ENCODE measurements at places on chromosomes 1 and 21.
A peak's percentile ranks its signal among the peaks of the same experiment; 100 is the strongest.

DNA sequence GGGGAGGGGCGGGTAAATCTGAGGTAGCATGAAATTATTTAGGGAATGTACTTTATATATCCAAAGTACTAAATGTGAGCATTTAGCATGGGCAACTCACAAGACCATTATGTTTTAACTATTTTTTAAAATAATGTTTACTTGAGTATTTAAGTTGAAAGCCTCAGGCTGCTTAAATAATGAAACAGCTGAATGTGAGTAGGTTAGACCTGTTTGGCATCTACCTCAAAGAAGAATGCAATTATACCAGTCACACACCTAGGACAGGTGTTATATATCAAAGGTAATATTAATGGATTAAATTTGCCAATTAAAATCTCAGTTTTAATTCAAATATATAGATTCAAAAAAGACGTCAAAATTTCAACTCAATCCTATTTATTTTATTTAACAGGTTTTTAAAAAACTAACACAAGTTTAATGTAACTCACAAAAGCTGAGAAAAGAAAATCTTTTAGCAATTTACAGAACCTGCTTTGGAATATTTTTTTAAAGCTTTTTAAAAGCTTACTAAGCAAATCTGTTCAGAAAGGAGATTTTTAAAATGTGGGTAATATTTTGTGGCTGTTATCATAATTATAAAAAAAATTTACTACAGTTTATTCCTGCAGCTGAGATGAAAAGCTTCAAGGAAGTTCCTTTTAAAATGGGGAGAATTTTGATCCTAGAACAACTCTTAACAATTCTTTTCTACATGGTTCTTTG, 104.6 kb upstream of the LBR start:
- DNase-seq = no peak

DNA sequence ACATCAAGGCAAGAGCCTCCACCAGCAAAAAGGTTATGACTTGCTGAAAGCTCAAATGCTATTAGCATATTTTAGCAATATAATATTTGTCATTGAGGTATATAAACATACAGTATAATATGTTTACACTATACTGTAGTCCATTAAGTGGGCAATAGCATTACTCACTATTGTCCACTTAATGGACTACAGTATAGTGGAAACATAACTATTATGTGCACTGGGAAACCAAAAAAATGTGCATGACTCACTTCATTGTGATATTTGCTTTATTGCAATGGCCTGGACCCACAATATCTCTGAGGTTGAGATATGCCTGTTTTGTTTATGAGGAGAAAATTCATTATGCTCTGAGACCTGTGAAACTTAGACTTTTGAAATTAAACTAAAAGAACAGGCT, 300.0 kb downstream of the BARHL2 start:
- DNase-seq = peak; percentile 16

- peak; percentile 82 for DNase-seq
Measured at GRCh38 chr1:45512641-45513054, 9.0 kb downstream of the PRDX1 start.

DNA sequence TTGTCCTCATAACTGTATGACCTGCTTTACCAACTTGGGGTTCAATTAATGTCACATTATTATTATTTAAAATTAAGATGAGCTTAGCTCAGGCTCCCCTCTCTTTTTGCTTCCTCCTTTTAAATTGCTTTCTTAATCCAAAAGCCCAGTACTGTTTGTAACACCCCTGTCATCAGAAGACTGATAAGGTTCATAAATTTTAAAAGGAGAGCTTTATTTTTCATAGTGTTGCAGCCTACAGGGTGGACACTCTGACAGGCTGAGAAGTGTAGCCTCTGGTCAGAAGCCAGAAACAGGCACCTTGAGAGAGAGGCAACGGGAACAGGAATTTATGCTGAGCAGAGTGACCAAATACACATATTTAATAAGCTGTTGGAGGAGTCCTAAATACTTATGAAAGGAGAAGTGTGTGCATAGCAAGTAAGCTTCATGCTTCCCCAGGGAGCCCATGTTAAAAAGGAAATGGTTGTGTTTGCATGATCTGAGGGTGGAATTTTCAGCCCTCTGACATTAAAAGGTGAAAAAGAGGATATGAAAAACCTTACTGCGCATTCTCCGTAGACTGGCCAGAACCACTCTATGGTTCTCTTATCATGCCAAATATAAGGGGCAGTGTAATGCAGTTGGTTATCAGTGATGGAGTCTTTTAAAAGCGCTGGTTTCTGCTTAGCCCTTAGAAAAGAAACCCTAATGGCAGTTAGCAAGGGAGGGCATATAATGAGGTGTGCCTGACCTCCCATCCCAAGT, 30.5 kb upstream of the FGGY start:
- DNase-seq = no peak

DNA sequence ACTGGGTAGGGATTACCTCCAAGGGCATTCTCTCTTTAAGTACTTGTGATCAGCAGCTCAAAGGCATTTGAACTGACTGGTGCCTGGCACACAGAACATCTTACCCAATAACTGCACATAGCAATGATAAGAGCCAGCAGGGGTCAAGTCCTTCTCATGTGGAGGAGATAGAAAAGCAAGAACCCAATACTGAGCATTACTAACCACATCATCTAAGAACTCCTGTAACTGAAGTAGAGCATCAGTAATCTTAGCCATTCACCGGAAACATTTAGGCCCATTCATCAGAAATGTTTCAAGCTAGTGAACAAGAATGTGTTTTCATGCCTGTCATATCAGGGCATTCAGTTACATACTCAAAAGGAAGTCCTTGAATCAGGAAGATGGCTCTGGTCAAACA, 33.6 kb upstream of the THEM4 start:
- peak; percentile 19 for DNase-seq

DNA sequence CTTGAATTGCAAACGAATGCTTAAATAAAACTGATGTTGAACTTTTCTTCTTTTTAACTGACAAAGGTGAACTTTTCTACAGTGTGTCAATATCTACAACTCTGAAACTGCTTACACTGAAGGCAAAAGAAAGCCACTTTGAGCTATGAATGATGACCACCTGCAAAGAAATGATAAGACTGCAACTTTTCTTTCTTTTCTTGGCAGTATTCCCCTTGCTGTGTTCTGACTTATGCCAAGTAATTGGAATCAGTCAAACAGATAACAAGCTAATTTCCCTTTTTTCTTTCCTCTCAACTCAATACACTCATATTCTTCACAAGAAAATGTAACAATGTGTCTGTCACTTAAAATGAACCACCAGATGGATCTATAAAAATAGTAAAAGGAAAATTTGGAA, 588.1 kb upstream of the BRINP3 start:
- no peak for DNase-seq

DNA sequence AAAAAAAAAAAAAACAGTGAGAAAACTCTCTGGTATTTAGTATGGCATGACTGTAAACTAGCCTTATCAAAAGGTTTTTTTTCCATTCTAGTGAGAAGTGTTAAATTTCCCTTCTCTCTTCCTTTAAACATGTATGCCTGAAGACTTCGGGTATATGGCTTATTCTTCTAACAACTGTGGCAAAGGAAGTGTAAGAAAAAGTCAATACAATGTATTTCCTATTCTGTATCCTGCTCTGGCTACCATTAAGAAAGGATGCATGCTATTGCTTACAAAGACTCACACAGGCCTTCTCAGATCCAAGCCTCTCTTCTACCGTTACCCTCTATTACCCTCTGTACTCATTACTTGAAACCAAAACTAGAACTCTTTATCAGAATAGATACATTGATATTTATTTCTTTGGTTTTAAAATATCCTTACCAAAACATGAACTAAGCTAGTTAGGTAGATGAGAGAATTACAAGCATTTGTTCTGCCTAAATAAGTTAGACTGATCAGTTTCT, 8.4 kb downstream of the CEPT1 start:
- DNase-seq = no peak

GRCh38 chr21:44269090-44269489, 7.4 kb upstream of the DNMT3L start:
- no peak for DNase-seq

- no peak for DNase-seq
Measured at GRCh38 chr1:156464825-156465452, 35.6 kb downstream of the MEF2D start.

DNA sequence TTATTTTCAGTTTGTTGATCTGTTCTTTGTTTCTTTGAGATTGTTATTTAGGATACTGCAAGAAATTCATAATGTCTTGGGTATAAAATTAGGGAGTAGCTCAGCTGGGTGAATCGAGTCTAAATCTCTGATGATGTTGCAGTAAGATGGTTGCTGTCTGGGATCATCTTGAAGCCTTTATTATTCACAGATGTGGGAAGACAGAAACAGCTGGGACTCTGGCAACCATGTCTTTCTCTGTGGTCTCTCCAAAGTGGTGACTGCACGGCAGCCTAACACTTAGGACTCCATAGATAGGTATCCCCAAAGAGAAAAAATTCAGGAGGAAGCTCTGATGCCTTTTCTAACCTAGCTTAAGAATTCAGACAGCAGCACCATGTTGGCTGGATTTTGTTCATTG, 52.7 kb downstream of the RAP1A start:
- DNase-seq = no peak

- DNase-seq = peak; percentile 38
Measured at GRCh38 chr1:10979483-10979920, 33.0 kb upstream of the TARDBP start.

- no peak for DNase-seq
Measured at GRCh38 chr1:110346690-110347089, 7.5 kb downstream of the RBM15 start.

DNA sequence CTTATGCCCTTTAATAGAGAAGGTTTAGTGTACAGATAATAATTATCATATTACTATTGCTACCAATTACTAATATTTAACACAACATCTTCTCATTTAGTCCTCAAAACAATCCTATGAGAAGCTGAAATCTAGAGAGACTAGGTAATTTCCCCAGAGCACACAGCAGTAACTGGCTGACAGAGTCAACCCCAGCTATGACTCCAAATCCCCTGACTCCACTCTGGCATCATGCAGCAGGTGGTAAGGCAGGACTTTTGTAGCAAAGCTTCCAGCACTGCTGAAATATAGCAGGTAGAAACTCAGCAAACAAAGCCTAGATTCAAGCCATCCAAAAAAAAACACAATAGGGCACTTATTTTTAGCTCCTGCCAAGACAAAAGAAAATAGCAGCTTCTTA, 79.3 kb upstream of the RGS2 start:
- no peak for DNase-seq

DNA sequence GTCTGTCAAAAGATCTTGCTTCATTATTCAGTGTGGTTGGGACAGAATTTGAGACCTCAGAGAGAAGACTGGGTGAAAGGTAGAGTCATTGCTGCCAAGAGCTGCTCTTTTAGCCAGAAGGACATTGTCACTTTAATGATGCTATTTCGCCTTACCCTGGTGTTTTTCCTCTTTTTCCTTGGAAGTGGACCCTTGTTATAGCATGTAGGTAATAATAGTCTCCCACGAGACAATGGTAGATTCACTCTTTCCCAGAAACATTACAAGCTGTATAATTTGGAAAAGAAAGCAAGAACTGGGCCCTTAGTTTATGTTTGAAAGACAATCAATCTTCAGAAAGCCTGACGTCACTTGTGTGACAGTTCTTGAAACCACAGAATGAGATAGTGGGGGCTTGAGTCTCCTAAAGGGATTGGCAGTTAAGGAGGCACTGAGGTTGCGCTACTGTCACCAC, 3.8 kb downstream of the SERTAD4 start:
- DNase-seq = peak; percentile 77

DNA sequence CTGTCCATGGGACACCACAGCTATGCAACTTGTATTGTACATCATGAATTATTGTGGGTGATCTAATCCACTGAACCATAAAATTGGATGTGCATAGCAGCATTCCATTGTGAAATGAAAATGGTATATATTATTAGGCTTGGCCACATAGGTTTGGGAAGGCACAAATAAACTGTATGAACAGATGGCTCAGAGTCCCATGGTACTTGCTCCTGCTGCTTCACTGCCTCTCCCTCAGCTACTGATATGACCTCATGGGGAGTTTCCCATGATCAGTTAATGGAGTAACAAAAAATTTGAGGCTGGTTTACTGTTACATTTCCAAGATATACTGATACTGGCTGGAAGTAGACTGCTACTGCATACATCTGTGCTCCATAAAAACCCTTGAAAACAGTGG, 152.7 kb upstream of the NEGR1 start:
- peak; percentile 39 for DNase-seq

DNA sequence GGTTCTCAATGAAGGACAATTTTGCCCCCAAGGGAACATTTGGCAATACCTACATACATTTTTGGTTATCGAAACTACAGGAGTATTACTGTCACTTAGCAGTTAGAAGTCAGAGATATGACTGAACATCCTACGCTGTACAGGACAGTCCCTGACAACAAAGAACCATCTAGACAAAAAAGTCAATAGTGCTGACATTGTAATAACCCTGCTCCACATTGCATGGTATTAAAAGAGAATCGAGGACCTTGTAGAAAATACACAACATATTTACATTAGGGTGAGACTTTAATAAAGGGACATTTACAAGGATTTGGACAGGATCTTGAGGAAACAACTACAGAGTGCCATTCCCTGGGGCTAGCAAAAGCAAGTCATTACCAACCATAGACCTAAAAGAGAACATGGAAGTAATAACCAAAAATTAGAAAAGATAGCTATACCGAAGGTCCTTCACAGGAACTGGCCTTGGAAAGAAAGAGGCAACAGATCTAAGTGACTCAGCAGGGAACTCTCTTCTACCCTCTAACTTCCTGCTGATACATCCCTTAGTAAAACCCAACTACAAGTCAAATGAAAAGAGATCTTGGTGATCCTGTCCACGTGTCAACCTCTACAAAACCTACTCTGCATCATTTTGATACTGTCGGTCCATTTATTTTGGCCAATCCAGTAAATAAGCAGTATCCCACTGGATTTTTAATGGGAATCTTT, 40.2 kb downstream of the ANGPTL3 start:
- DNase-seq = no peak

- DNase-seq = no peak
Measured at GRCh38 chr1:3702528-3702927, 49.7 kb upstream of the CCDC27 start.

All from astrocyte of the hippocampus (primary cell).